ENCODE measurements at places on chromosomes 6 and 20.
A peak's percentile ranks its signal among the peaks of the same experiment; 100 is the strongest.

DNA sequence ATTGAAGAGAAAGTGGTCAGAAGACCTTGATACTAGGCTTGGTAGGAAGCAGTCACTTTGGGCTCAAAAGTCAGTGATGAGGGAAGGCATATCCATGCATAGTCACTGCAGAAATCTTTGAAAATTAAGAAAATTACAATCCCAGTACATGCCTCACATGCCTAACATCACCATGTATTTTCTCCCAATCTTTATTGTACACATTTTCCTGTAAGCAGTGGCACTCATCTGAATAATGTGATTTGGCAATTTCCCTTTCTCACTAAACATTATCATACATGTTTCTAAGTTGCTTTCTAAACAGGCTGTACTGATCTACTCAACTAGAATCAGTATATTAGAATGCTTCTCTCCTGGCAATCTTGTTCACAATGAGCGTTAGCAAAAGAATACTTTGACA is 280.7 kb upstream of the SUPT3H start:
- no peak for DNase-seq

- DNase-seq = no peak
These were observed 10.3 kb upstream of the ERVFRD-1 start for GRCh38 chr6:11121851-11122250.

GRCh38 chr20:33450867-33451266 is 7.3 kb upstream of the SNTA1 start:
- no peak for DNase-seq

- peak; percentile 99 for DNase-seq
These were observed 122.2 kb downstream of the KIF13A start for GRCh38 chr6:17865243-17865642.

- no peak for DNase-seq
These were observed 8.9 kb downstream of the SMLR1 start for GRCh38 chr6:130836055-130836640.

DNA sequence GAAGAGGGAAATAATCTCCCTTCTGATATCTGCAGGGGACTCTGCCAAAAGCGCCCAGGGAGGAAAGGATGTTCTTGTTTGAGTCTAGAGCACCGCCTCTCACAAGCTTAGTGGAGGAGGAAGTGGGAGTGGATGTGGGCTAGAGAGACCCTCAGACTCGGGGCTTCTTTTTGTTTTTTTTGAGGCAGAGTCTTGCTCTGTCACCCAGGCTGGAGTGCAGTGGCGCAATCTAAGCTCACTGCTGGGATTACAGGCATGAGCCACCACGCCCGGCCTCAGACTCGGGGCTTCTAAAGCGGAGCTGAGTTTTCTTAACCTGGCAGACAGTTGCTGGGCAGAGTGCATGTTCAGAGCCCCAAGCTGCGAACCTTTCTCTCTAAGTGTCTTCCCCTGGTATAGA is 310.8 kb downstream of the BMP7 start:
- no peak for DNase-seq

DNA sequence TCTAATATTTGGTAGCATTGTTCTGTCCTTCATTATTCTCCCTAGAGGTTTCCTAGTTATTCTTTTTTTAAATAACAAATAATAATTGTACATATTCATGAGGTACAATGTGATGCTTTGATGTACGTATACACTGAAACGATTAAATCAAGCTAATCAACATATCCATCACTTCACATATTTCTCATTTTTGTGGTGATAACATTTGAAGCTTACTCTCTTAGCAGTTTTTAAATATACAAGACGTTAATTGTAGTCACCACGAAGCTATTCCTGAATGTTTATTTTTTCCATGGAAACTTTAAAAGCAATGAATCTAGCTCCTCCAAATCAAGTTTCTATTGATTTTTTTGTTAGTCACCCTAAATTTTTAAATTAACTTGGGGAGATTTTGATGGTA is 116.5 kb upstream of the PRND start:
- DNase-seq = no peak

DNA sequence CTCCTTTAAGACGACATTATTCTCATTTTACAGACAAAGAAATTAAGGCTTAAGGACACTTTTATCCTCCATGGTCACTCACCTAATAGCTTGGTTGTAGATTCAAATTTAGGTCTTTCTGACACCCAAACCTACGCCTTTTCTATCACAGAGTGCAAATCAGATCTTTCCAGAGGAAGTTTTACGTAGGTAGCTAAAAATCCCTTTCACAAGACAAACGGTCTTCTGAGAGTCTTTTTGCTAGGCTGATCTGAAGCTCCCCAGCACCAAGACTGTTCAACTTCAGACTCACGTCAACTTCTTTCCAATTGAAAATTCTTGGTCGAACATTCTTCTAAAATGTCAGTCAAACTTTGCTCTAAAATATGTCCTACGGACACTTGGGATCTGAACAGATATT is 46.5 kb downstream of the BLOC1S5 start:
- no peak for DNase-seq

GRCh38 chr6:82917346-82918064 is 148.1 kb downstream of the UBE3D start:
- DNase-seq = no peak

DNA sequence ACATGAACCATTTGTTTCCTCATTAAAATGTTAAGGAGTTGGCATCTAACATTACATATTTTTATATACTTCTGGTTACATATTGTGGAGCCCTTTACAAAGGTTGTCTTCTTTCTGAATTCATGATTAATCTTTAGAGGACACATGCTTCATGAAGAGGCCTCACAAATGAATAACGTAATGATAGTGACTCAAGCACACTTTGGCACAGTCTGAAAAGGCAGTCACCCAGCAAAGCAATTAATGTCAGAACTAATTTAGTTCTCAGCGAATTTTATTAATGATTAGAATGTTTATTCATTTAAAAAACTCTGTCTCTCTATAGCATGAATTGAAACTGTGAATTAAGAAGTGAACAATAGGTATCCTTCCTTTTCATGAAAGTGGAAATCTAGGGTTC is 854.2 kb downstream of the PHF3 start:
- peak; percentile 4 for DNase-seq

DNA sequence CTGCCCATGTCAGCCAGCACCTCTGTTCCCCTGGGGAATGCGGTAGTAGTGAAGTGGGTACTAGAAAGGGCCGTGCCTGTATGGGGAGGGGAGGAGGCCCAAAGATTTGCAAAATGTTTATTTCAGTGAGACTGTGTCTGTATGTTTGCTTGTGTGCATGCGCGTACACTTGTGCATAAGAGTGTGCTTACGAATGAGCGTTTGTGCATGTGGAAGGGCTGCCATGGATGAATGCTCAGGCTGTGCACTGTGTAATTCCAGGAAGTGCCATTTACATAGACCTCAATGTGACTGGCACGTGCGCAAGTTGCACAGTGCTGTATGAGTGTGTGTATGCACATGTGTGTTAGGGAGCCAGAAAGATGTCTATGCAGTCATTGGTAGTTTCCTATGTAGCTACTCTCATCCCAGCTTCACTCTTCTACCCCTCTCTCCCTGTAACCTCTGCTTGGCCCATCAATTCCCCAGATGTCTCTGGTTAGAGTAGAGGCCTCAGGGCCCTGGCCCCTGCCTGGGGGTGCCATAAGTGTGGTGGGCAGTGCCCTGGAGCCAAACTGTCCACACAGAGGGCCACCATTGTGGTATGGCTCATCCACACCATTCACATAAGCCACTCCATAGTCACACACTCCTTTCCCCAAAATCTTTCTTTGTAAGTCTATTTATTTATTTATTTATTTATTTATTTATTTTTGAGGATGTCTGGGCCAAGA is 26.8 kb upstream of the SLC22A7 start:
- no peak for DNase-seq

DNA sequence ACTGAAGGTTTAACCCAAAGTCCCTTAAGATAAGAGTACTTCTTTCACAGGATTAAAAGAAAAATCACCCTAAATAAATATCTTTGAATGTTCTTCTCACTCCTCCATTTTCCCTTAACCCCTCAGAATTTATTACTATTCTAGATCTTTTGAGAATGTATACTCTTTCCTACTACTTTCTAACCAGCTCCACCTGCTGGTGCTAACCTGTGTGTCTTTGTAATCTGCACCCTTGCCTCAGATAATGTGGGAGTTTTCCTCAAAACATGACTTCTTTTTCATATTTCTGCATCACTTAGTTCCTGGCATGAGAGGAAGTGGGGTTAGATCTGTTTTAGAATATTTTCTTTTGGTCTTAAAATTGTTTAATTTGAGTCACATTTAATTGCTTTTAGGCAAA is 394.2 kb downstream of the BMP2 start:
- DNase-seq = no peak

DNA sequence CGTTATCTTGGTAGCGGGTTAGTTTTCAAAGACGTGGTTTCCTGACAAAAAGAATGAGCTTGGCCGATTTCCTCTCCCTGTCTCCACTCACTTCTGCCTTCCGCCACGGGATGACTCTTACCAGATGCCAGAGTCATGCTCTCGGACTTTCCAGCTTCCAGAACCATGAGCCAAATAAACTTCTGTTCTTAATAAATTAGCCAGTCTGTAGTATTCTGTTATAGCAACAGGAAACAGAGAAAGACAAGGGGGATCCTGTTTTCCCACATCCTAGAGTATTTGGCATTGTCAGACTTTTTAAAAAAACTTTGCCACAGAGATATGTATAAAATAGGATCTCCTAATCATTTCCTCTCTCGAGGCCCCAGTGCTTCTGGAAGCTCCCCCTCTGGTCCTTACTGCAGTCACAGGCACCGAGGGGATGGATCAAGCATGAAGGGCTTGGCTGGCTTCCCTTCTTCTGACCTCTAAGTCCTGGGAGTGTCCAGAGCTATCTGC is 84.9 kb upstream of the NAA20 start:
- DNase-seq = no peak

DNA sequence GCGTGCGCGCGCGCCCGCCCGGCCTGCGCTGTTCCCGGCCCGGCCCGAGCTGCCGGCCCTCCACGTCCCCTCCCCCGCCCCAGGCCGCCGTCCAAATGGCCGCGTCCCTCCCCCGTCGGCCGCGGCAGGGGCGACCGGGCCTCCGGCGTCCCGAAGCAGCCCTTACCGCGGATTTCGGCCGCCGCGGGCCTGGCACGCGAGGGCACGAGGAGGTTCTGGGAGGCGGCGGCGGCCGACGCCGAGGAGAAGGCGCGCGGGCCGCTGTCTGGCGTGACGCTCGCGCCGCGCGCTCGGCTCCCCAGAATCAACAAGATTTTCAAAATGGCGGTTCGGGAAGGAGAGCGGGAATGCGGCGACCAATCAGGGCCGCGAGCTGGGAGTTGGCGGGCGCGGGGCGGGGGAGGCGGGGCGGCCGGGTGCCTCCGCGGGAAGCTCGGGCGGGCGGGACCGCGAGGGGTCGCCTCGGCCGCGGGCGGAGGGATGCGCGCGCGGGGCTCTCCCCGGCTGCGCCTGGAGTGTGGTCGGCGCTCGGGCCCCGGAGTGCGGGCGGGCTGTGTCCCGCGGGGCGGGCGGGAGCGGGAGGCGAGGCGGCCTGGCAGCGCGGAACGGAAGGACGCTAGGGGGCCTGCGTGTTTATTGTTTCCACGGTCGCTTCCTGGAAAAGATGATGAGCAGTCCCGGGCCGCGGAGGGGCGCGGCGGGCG is at the start of gene DEK:
DEK (minus strand) TSS at position 312 of the 704 bp plus-strand sequence. CDS start 543 bp downstream, outside the sequence.
- DNase-seq = peak; percentile 56

GRCh38 chr20:17314264-17314663 is 87.4 kb downstream of the PCSK2 start:
- peak; percentile 21 for DNase-seq

GRCh38 chr6:157912326-157912725 is 69.3 kb upstream of the SYNJ2 start:
- no peak for DNase-seq

GRCh38 chr20:60941379-60941778 is 310.7 kb upstream of the CDH4 start:
- DNase-seq = no peak

GRCh38 chr6:87636315-87636714 is 46.4 kb downstream of the ORC3 start:
- DNase-seq = no peak

DNA sequence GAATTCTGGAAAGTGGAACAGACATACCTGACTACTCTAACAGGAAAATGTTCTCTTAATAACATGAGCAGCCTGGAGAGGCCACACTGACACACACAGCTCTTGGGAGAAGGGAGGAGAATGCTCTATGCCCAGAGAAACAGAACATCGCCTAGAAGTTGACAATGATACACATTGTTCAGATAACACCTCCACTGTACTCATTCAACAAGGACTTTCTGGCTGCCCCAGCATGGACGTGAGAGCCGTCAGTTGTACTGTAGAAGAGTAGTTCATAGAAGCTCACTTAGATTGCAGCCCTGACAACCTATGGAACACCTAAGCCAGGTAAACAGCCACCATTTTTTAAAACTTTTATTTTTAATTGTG is 28.9 kb downstream of the BMP7 start:
- no peak for DNase-seq

DNA sequence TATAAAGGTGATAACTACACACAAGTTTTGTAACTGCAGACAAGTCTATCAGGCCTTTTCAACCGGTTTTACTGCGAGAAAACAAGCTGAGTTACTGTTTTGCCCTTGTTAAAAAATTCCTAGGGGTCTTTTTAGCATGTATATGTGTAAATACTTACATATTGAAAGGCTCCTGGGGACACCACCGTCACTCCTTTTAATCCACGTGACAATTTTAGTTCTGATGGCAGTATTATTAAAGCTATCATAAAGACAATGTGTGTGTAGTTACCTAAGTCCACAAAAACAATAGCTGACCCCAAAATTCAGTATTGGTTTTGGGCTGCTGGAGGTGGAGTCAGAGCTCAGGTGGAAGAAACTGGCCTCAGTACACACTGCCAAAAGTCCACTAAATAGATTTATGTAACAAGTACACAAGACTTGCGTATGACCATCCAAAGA is 41.3 kb upstream of the HFE start:
- DNase-seq = peak; percentile 37

DNA sequence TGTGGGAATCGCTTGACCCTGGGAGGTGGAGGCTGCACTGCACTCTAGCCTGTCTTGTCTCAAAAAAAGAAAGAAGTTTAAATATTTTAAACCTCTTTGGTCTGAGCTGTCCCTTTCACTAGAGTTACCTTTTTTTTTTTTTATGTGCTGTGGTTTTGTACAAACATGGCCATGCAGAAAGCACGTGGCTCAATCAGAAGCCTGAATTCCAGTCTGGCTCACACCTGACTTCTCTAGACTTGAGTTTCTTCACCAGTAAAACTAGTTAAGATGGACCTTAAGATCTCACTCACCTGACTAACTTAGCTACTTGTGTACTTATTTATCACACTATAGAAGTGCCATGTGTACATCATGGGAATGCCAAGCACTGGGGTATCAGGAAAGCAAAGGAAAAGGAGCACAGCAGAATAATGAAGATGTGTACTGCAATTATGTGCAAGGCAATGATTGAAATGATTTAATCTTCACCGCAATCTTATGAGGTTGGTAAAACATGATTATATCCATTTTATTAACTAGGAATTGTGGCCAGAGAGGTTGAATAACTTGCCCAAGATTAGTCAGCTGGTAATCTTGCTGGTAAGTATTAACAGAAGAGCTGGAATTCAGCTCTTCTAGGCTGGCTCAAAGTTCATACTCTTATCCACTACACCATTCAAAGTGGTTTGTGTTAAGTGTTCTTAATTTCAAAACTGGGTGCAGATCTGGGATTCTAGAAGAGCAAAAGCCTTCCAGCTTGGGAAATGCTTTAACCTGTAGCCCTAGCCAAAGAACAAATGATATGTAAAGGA is 10.7 kb downstream of the HMGN3 start:
- no peak for DNase-seq

Measured in foreskin keratinocyte (primary cell).